ENCODE measurements at places on chromosomes 13 and 19.
A peak's percentile ranks its signal among the peaks of the same experiment; 100 is the strongest.

DNA sequence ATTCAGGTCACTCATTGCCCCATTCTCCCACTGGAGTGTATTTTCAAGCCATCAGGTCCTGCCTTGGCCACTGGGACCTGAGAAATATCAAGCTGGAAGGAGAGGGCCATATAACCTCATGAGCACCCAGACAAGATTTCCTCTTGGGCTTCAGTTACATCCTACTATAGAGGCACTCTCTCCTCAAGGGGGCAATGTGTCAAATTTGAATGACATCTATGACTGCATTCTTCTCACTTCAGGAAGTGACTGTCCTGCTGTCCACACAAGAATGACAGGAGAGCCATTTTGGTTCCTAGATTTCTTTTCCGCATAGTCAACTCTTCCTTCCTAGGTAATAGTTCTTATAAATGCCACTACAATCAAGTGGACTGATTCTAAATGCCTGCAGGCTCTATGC, 416.2 kb downstream of the DIAPH3 start:
- no peak for DNase-seq

DNA sequence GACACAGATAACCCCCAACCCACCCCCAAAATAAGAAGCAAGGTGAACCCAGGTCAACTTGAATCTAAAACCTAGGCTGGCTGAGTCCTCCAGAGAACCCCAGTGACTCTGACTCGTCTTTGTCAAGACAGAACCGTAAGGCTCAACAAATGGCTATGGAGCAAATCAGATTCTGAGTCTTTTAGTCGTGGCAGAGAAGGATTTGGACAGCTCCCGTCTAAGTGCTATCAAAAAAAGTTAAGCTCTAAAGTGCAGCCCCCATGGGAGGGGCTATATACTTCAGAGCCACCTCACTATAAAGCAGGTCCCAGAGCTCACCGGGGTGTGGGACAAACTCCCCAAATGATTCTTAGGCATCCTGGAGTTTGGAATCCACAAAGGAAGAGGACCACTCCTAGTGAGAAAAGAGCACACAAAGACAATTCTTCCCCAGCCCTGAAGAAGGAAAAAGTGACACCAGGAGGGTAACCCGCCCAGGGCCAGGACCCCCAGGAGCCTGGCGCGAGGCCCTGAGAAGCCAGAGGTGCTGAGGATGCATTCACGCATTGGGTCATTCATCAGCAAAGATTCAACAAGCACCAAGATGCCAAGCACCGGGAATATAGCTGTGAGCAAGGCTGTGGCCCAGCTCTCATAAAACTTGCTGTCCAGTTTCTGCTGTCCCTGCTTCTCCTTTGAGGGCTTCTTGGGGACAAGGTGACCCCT, 25.4 kb upstream of the C13orf42 start:
- DNase-seq = no peak

DNA sequence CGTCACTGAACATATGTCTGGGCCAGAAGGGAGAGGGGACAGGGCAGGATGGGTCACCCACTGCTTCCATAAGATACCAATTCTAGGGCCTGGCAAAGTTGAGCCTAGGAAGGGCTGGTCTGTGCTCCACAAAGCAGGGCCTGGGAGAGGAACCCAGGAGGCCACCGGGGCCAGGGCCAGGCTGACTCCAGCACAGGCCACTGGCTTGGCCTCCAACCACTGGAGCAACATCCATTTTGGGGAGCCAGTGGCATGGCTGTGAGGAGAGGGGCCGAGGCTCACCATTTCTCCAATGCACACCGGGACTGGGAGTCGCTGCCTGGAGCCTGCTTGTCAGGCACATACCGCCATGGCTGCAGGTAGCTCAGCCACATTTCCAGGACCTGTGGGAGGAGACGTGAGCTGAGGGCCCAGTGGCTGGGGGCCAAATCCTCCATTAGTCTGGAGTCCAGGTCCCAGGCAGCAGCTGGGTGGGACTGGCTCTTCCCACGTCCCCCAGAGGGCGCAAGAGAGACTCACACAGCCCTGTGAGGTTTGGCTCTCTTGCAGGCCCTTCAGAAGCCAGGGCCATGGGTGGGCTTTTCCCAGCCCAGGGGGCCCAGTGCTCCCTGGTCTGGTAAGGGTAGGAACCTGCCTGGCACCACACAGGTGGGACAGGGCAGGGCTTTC, 27.7 kb downstream of the TUBA3C start:
- no peak for DNase-seq

GRCh38 chr13:48578516-48579164, 45.8 kb upstream of the RCBTB2 start:
- no peak for DNase-seq

DNA sequence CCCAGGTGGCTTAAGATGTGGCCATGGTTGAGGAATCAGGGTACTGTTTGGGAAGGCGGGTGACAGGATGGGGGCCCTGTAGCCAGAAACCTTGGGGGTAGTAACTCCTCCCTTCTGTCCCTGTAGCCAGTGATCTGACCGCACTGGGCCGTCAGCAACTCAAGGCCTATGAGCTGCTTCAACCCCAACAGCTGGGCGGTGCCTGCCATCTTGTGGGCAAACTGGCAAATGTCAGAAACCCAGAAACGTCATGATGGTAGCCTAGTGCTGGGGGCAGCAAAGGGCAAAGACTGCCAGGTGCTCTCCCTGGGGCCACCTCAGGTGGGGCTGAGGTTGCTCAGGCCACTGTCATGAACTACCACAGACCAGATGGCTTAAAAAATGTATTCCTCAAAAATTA, 3.5 kb downstream of the COPE start:
- DNase-seq = no peak

DNA sequence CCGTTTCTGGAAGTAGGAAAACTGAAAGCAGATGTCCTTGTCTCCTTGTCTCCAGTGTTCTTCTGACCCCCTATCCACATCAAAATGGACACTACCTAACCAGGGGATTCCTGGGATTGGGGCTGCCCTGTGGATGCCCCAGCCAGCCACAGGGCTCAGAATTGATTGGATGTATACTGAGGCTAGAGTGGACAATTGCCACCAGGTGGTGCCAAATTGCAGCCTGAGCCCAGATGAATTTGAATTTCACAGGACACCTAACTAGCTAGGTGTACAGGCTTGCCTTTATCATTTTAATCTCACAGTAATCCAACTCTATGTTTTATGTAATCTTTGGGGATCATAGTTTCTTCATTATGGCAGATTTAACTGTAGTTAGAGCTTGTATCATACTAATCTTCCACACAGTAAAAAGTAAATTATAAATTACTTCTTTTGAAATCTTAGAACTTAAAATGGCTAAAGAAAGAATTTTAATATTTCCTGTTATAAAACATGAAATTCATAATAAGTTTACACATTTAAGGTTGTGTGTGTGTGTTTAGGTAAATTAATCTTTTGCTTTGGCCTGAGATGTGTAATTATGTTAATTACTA, 58.0 kb downstream of the PIBF1 start:
- peak; percentile 5 for DNase-seq

DNA sequence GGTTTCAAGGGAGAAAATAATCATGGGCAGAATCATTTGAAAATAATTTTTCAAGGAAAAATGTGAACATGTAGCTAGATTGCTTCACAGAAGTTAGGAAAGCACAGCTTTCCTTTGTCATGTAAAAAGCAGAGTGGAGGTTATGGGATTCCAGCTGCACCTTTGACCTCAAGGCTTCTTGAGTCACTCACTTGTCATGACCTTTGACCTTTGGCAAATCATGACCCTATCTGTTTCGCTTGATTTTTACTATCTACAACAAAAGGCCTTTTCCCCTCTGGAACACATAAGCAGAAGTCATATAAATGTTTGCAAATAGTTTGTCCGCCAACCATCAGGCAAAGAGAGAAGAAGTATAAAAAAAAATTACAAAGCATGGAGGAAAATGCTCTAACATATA, 210.7 kb upstream of the MIR17HG start:
- no peak for DNase-seq

DNA sequence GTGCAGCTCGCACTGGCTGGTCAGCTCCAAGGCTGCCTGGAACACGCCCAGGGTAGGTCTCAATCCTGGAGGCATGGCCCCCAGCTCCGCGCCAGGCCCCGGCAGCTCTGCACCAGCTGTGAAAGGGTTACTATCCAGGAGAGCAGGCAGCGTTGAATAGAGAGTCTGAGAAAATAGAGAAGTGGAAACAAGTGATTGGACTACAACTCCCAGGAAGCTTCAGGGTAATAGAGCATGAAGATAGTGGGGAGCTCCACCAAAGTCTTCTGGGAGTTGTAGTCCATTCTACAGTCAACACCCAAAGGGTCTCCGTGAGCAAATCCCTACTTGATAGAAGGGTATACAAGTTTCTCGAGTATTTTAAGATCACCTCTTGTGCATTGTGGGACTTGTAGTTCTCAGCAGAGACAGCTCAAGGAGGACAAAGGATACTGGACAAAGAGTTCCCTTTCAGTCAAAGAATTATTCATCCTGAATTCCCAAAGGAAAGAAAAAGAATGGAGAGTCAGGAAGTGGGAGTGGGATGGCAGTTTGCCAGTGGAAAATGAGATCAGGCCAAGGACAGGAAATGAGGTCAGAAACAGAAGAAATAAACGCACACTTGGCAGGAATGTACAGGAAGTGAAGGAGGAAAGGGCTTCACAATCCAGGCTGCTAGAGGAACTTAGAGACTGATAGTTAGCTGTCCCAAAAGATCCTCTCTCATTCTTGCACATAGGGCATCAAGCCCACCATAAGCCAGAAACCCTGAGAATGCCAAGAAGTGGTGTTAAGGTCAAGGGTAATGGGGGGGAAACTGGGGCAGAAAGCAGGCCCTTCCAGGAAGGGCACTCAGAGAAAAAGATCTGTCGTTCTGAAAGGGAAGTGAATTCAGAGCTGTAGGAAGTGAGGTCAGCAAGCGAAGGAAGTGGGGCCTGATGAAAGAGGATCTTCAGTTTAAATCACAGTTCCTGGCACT, 5.5 kb upstream of the MAMSTR start:
- DNase-seq = no peak
